ENCODE measurements at places on chromosomes 11 and 22.
A peak's percentile ranks its signal among the peaks of the same experiment; 100 is the strongest.

DNA sequence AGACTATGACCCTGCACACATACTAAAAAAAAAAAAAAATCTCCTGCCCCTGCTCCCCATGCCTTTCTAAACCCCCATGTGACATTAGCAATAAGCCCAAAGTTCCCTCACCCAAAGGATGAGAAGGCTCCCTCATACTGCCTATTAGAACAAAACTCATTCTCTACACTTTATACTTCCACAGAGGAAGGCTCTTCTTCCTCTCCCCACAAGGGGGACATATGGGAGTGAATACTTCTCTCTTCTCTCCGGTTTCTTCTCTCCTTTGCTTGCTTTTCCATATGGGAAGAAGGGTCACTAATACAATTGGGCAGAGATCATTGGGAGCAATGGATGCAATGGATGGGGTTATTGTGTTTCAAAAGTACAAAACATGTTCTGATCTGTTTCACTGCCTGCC lies 3.3 kb downstream of the OR52L1 start:
- no peak for DNase-seq

GRCh38 chr22:48302657-48303368 lies 1524.9 kb downstream of the BRD1 start:
- DNase-seq, result no peak

DNA sequence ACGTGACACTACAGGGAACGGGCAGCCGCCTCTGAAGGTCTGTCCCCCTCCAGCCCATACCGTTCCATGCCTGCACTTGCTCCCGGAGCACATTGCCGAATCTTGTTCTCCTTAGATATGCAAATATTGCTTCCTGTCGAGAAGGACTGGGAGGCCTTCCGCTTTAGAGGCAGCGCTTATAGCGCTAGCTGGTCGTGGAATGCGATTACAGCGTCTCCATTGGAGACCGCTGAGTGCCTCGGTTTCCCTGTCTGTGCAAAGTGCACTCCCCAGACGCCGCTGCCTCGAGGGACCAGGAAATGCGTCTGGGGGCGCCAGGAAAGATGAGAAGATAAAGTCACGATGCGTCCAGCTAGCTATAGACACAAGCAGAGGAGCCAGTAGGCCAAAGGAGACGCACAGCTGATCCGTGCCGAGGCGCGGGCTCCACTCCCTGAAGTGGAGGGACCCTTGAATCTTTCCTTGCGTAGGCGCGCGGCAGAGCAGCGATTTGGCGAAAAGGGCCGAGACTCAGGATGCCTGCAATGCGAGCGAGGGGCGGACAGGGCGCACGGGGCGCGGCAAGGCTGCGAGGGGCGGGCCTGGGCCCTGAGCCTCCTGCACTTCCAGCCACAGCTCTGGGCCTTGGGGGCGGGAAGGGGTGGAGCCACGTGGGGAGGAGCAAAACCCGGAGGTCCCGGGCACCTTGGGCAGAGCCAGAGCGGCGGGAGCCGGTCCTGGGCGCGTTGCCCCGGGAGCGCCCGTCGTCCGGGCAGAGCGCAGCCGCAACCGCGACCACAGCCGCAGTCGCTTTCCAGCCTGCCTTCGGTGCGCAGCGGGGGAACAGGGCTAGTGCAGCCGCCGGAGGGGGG lies at the start of gene RASSF10:
Gene RASSF10, plus strand, starts transcription at position 692 of the 851 bp plus-strand sequence. CDS start 261 bp downstream, outside the sequence.
- DNase-seq, result peak; percentile 10

GRCh38 chr22:46379066-46379930 lies 43.8 kb downstream of the TRMU start:
- no peak for DNase-seq

GRCh38 chr11:12116425-12117032 lies 6.1 kb downstream of the MICAL2 start:
- DNase-seq, result no peak

DNA sequence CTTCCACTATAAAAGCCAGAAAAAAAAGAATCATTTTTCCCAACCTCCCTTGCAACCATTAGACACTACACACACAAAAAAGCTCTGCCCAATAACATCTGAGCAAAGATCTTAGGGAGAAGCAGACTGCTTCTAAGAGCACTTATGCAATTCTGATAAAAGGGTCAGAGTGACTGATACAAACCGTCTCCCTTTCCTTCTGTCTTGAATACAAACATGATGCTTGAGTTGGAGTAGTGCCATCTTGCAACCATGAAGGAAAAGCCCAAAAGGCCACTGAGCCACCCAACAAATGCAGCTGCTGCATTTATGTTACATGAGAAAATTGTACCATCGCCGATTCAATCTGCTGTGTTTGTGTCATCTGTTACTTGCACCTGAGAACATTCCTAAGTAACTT lies 47.6 kb upstream of the EED start:
- DNase-seq, result no peak

GRCh38 chr11:133649040-133649439 lies 116.7 kb upstream of the OPCML start:
- DNase-seq, result no peak

GRCh38 chr22:44658311-44658953 lies 43.6 kb upstream of the PRR5 start:
- no peak for DNase-seq
